ENCODE measurements at places on chromosomes 11 and 22. TPM values are rescaled to one million over a fixed set of nuclear protein-coding genes. Genes with fewer than 3 reads are reported as not detected.

The PRODH gene
- total RNA-seq: 4.9 TPM

The RCOR2 gene
- total RNA-seq: 1.6 TPM

The FJX1 gene
- total RNA-seq: 1.7 TPM

The HPX gene
- total RNA-seq: 7.0 TPM

The OR4C3 gene
- total RNA-seq: not detected

The TMEM132A gene
- 8.5 TPM for total RNA-seq

The C22orf31 gene
- total RNA-seq: 0.41 TPM
